ENCODE measurements at places on chromosomes 3 and 15.

DNA sequence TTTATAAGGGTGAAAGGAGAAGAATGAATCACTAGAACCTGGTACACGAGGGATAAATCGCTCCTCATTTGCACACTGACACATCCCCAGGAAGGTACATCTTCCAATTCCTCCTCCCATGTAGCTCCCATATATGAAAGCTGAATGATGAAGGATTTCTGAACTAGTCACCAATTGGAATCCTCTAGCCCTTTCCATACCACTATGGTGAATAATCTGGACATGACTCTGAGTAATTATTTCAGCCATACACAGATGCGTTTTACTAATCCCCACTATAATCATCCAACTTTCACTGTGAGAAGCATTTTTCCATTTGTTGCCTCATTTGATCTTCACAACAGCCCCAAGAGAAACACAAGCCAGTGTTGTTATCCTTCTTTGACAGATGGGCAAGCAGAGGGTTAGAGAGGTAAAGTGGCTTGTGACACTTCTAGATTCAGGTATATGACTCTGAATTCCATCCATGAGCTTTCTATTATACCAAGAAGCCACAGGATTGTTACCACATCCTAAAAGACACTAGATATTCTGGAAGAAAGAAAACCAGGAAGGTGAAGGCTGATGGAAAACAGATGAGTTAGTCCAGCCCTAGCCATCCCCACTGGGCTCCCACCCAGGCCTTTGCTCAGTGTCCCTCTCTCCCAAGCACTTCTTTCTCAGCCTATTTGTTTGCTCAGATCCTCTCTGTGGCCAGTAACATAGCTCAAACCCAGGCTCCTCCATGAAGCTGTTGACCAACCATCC, 22.2 kb upstream of the BCL6 start:
- no peak for DNase-seq

DNA sequence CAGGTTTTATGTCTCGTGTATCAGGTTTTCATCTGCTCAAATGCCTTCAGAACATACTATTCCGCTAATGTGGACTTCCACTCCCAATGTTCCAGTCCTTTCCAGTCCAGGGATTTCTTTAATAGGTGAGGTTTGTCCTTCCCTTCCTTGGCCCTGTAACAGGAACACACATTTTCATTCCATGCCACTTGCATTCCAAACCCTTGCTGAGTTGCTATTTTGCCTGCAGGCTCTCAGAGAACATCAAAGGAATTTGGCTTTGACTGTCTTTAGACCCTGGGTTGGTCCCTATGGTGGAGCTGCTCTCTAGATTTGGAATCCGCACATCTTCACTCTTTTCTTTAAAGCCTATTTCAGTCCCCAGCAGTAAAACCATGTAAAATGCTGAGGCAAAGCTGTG, 12.3 kb upstream of the ALCAM start:
- DNase-seq = no peak

DNA sequence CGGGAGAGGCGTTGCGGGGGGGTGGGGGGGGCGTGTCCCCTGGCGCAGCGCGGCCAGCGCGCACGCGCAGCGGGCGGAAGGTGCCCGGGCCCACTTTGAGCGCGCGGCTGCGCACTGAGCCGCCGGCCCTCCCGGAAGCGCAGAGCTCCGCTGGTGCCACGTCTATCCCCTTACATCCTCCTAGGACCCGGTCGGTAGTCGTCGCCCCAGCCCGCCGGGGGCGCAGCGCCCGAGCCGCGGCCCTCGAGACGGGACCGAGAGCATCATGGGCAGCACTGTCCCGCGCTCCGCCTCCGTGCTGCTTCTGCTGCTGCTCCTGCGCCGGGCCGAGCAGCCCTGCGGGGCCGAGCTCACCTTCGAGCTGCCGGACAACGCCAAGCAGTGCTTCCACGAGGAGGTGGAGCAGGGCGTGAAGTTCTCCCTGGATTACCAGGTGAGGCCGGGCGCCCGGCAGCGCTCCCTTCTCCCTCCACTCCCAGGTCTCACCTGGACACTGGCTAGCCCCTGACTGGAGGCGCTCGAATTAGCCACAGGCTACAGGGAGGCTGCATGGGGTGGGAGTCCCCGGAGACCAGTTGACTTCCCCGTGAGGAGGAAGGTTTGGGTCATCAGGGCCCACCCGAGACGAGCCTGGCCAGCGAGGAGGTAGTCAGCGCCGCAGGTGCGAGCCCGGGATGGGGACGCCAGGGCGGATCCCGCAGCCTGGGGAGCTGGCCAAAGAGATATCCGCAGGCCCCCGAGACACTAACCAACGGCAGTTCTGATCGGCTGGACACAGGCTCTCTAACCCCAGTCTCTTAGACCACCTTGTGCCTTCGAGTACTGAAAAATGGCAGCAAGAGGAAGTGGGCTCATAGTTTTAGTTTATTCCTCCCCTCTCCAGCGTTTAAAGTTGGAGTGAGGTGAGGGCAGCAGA, at the start of gene TMED3:
Gene TMED3 (plus strand): TSS at position 128 of the 916 bp plus-strand sequence. CDS start 138 bp downstream, at position 266.
- DNase-seq = peak; percentile 31

DNA sequence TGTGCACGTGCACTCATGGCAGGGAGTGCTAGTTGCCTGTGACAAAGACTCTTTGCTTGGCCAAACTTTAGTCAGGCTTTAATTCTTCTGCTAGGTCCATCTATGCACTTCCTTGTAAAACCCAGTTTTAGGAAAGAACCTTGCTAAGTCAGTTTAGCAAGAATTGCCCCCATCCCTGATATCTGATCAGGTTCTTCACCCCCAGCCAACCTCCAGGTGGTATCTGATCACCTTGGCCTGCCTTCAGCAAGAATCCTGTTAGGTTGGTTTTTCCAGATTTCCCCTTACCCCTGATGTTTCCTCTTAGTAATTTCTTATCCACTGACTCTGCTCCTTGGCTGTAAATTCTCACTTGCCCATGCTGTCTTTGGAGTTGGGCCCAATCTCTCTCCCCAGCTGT, 8.4 kb downstream of the HSPBAP1 start:
- DNase-seq = no peak

GRCh38 chr3:15292765-15293522, 39.4 kb downstream of the SH3BP5 start:
- no peak for DNase-seq

- no peak for DNase-seq
Measured at GRCh38 chr3:145055375-145056076, 1083.9 kb downstream of the DIPK2A start.

DNA sequence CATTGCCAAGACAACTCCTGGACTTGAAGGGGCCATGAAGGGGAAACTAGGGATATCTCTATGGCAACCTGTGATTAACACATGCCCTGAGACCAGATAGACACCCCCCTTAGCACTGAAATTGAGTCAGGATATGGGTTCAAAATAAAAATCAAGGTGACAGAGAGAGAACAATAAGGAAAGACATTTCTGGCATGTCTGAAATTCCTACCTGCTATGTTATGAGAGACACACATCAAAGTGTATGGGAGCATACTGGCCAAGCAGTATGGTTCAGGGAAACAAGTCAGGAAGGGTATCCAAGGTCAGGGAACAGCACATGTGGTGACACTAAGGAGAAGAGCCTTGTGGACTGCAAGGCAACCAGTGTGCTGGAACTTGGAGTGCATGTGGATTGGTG, 388.7 kb downstream of the SHQ1 start:
- DNase-seq = no peak

DNA sequence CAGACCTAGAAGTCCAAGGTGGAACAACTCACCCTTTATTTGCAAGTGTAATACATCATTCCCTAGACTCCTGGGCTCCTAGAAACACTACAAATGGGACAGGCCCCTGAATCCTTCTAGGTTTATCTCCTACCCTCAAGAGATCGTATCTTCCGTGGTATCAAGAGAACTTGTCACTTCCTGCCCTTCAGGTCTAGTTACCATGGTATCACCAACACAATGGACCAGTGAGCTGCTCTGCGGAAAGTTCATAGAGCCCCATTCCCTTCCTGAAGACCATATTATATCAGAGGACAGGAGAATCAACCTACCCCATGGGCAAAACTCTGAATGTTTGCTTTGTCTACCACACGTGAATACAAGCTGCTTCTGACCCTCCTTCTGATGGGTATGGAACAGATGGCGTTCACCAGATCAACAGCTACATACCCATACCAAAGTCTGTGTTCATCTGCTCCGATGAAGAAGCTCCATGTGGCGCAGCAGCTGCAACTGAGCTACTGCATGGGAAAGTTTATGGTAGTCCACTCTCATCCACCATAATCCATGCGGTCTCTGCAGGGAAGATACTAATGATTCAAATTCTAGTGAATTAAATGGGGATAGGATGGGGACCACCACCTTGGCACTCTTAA, 84.6 kb upstream of the KLF13 start:
- DNase-seq = no peak

DNA sequence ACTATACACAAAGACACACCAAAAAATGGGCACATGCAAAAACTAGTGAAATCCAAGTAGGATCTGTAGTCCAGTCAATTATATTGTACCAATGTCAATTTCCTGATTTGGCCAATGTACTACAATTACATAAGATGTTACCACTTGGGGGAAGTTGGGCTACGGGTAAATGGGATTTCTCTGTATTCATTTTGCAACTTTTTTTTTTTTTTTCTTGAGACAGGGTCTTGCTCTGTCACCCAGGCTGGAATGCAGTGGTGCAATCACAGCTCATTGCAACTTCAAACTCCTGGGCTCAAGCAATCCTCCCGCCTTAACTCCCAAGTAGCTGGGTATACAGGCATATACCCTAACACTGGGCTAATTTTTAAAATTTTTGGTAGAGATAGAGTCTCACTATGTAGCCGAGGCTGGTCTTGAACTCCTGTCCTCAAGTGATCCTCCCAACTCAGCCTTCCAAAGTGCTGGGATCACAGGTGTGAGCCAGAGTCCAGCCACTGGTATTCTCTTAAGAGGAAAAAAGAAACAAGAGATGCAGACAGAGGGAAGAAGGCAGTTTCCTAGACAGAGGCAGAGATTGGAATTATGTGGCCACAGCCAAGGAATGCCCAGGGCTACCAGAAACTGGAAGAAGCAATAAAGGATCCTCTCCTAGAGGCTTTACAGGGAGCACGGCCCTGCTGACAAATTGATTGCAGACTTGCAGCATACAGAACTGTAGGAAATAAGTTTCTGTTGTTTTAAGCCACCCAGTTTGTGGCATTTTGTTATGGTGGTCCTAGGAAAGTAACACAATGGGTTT, 33.3 kb downstream of the TFDP2 start:
- DNase-seq = no peak

DNA sequence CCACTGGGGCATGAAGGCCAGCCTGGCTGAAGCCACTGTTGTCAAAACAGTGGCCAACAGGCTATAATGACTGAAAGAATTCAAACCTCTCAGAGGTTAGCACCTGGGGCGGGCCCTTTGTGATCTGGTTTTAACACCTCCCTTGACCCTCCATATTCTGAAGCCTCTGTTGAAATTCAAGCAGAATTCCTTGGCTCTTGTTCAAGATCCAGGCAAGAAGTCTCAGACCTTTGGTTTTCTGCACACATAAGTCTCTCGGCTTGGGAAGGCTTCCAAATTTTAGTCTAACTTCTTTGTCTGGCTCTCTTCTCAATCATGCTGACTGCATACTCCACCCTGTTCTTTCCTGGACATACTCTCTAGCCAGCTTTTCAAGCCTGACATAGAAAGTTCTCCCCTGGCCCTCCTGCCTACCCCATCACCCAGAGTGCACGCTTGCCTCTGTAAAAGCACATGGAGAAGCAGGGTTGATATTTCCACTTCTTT, 144.5 kb downstream of the PDZRN3 start:
- DNase-seq = no peak

DNA sequence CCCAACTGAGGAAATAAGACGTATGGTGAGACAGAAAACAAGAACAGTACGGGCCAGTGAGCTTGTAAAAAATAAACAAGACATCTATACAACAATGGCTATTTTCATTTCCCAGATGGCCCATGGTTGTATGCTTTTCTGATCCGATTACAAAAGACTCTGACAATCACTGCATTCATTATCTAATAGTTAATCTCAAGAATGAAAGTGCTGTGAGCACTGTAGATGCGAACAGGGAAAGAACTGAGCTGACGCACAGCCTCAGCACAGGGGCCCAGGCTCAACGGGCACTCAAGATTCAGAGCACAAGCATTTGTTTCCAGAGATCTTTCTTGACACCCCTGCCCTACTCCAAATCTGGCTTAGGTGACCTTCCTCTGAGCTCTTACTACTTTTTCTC, 6.9 kb downstream of the MTMR10 start:
- DNase-seq = no peak

- no peak for DNase-seq
Measured at GRCh38 chr3:49609314-49609713, 55.0 kb downstream of the BSN start.

- DNase-seq = no peak
Measured at GRCh38 chr3:124467980-124468902, 262.0 kb upstream of the UMPS start.

- DNase-seq = no peak
Measured at GRCh38 chr3:81492040-81492439, 269.4 kb downstream of the GBE1 start.

DNA sequence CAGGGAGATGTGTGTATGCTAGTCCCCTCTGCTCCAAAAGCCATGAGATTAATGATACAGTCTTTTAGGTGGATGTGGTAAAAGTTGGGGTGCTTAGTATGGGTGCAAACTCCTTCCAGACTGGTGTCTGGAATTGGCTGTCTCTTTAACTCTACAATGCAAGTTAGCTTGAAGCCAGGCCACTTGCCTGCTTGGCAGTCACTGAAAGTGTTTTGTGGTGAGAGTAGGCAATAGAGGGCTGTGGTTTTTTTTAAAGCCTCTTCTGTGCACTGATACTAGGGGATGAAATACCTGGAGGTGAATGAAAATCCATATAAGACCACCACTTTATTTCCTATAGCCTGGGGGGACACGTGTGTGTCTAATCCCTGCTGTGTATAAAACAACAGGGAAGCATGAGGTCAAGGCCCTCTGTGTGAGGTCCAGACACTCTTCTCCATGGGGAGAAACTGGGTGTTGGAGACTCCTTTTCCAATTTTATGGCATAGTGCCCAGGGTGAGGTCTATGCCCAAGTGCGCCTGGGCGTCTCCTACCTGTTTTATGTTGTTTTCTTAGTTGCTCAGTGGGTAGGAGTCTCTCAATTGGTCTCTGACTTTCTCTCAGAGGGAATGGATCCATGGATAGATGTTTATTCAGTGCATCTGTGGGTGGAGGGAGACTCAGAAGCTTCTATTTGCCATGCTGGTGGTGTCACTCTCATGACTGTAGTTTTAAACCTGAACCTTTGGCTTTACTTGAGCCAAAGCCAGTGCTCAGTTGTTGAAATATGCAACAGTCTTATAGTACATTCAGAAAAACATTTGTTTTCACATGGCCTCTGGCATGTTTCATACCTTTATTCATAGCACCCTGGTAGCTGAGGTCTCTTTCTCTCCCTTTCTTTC, 327.8 kb upstream of the ATP11B start:
- no peak for DNase-seq

DNA sequence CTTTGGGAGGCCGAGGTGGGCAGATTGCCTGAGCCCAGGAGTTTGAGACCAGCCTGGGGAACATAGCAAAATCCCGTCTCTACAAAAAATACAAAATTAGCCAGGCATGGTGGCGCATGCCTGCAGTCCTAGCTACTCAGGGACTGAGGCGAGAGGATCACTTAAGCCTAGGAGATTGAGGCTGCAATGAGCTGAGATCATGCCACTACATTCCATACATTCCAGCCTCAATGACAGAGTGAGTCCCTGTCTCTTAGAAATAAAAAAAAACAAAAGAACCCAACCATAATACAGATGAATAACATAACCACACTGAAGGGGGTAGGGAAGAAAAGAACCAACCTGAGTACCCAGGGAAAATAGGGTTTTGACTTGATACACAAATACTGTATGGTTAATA, 19.7 kb upstream of the CGNL1 start:
- DNase-seq = no peak

- DNase-seq = no peak
Measured at GRCh38 chr3:126056681-126057500, 27.0 kb downstream of the SLC41A3 start.

GRCh38 chr3:184889312-184889904, 77.4 kb downstream of the VPS8 start:
- no peak for DNase-seq

Measured in stimulated activated CD8-positive, alpha-beta memory T cell treated with anti-CD3 and anti-CD28 coated beads, Interleukin-4, amount 100 ng/mL, for 1 hour (primary cell).